ENCODE measurements at places on chromosomes 16 and 17. TPM values are rescaled to one million over a fixed set of nuclear protein-coding genes. Genes with fewer than 3 reads are reported as not detected.

- no peak for DNase-seq
Observed at GRCh38 chr16:50859628-50860360, 117.9 kb downstream of the CYLD start.

CACNA1H gene
- polyA plus RNA-seq = 7.1 TPM

DNA sequence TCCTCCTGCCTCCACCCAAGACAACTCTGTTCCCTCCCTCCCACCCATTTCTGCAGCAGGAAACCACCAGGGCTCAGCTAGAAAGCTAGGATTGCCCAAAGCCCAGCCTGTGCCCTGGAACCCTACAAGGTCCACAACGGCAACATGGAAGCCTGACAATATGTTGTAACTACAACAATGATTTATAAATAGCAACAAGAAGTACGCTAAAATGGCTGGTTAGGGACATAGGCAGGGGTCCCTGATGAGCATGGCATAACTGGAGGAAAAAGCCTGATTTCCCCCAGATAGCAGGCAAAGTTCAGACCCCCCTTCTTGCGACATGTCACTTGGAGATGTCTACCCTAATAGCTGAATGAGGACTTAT is 6.6 kb downstream of the ST3GAL2 start:
- DNase-seq = no peak

PRDM7 gene
- polyA plus RNA-seq = not detected

GRCh38 chr17:56144223-56144622 is 9.1 kb upstream of the ANKFN1 start:
- DNase-seq = no peak

HOXB4 gene
- polyA plus RNA-seq = 1.4 TPM

DNA sequence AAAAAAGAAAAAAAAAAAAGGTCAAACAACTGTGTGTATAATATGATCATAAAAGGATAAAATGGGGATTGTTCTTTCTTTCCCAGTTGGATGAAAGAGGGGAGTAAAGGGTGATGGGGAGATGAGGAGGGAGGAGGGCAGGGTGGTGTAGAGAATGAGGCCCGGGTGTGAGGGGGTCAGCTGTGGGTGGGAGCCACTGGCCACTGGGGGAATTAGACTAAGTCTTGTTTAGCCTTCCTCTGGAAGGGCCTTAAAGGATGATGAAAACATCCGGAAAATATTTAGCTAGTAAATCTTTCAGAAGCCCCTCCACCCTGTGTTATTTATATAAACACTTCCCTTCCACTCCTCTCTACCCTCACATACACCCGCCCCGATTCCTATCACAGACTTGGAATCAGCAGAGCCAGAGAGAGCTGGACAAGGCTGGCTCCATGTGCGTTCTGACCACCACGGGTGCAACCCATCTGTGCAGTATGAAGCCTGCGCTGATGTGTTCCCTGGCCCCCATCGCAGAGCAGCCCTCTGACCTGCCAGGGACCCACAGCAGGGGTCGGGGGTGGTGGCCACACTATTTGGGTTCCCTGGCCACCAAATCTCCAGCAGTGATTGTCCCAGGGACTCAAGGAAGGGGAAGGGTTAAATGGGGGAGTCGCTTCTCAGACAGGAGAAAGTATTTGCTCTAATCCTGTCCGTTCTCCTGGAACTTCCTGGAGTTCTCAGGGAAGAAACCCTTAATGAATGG is 72.7 kb downstream of the GAS7 start:
- DNase-seq = no peak

- no peak for DNase-seq
Observed at GRCh38 chr17:1002412-1002753, 5.5 kb downstream of the TIMM22 start.

All from heart right ventricle (tissue), 16 donors.